ENCODE measurements at places on chromosomes 3 and 15.

- peak; percentile 58 for DNase-seq
Observed at GRCh38 chr15:67329984-67330733, 75.6 kb downstream of the IQCH start.

- DNase-seq, result no peak
Observed at GRCh38 chr3:126356373-126357264, 589 bp downstream of the KLF15 start.

- no peak for DNase-seq
Observed at GRCh38 chr3:159856590-159857104, 132.0 kb upstream of the IL12A start.

DNA sequence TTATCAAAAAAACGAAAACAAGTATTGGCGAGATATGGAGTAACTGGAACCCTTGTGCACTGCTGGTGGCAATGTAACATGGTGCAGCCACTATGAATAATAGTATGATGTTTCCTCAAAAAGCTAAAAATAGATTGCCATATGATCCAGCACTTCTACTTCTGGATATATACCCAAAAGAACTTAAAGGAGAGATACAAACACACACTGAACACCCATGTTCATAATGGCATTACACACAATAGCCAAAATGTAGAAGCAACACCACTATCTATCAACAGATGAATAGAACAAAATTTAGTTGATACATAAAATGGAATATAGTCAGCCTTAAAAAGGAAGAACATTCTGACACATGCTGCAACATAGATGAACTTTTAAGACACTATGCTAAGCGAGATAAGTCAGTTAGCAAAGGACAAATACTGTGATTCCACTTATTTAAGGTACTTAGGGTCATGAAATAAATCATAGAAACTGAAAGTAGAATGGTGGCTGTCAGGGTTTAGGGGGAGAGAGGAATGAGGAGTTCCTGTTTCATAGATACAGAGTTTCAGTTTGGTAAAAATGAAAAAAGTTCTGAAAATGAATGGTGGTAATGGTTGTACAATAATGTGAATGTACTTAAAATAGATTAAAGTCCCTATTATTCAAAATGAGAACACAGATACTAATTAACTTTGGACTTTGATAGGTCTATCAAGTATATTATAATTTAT lies 59.4 kb upstream of the IMPG2 start:
- no peak for DNase-seq

DNA sequence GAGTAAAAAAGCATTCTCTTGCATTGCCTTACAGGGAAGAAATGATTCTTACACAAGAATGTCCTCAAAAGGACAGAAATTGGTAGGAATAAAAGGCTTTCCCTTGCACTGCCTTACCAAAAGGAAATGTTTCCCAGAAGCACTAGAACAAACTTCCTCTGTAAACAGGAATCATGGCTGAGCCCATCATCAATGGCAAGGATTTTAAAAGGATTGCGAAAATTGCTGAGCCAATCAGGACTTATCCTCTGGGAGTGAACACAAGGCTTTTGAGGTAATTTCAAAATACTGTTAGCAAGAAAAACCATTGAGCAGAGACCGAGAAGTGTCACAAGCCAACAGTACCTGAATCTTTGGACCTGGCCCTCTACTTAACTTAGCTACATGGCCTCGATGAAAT lies 897.3 kb downstream of the ROBO1 start:
- no peak for DNase-seq

GRCh38 chr3:106025151-106025722 lies 156.4 kb upstream of the CBLB start:
- DNase-seq, result peak; percentile 24

DNA sequence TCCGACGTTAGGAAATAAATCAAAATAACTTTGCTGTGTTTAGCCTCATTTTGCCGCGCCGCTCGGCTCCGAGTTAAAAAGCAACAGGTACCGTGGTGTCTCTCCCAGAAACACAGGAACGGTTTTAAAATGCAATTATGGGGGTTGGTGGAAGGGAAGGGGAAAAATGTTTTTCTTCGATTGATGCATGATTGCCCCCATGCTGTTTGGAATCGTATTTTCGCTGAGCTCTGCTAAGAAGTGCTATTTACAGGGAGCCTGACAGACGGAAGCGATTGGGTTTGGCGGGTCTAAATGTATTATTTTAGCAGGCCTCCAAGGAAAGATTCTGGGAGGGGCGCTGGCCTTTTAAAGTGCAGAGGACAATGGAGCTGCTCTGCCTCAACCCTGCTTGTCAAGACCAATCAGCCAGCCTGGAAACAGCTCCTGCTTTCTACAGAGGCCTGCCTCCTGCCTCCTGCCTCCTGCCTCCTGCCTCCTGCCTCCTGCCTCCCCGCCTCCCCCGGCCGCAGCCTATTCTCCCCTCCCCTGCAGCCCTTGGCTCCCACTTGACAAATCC lies 156.7 kb upstream of the TLE3 start:
- DNase-seq, result no peak

DNA sequence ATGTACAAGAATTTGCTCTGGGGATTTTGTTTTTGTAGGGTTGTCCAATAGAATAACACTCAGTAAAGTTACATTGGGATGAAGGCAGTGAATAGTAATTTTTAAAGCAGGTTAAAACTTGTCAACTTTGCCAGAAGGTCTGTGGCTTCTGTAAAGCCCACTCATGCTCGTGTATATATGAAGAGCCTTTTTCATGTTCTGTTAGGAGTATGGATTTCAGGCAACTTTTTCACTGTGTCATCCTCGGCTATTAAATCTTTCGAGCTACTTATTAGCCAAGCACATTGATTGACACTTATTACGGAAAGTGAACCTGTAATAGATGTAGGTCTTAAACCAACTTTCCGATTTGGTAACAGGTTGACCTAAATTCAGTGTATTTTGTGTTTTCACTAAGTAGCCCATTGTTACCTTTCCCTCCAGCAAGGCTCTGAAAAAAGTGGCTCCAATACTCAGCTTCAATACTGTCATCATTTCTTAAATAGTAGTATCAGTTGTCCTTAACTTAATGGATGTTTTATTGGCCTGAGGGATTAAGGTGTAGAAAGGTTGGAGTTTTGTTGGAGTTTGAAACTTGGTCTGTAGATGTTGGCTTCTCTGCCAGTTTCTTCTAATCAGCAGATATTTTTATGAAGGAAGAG lies 1.7 kb downstream of the PAK2 start:
- DNase-seq, result no peak

DNA sequence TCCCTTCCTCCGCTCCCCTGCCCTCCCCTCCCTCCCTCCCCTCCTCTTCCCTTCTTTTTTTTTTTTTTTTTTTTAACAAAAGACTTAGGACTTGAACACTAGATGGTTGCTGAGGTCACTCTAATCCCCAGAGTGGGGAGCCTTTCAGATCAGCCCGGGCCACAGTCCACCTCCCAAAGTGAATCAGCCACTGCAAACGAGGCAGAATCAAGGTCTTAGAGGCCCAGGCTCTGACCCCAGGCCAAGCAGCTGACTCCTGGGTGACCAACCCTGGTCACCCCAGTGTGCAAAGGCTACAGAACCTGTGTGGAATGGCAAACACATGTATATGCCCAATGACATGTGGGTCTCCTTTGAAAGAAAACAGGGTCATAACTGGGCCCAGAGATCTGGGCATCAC lies 18.3 kb upstream of the EHD4 start:
- no peak for DNase-seq

- DNase-seq, result no peak
Observed at GRCh38 chr3:113615976-113616375, 80.5 kb downstream of the USF3 start.

GRCh38 chr3:123328851-123329635 lies 119.8 kb downstream of the ADCY5 start:
- DNase-seq, result peak; percentile 38

DNA sequence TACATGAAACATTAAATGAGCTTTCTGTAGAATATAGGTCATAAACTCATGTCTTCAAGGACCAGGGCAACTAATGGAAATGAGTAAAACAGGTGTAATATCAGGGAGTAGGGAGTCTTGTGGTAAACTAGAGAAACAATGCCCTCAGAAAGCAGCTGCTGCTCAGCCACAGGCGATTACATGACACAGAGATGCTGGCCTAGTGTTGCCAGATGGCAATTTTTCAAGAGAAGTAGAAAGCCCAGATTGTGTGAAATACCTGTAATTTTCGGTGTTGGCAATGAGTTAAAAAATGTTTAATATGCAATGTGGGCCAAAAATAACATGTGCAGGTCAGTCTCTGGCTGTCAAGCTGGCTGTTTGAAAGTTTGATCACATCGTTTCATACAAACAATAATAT lies 23.4 kb downstream of the NCEH1 start:
- no peak for DNase-seq

- peak; percentile 96 for DNase-seq
Observed at GRCh38 chr3:154151969-154152368, 30.8 kb downstream of the ARHGEF26 start.

GRCh38 chr15:96037584-96037983 lies 292.9 kb upstream of the NR2F2 start:
- DNase-seq, result no peak

GRCh38 chr3:99394831-99395778 lies 243.3 kb upstream of the COL8A1 start:
- DNase-seq, result peak; percentile 90

- DNase-seq, result peak; percentile 11
Observed at GRCh38 chr3:39671600-39671999, 137.8 kb upstream of the MYRIP start.

DNA sequence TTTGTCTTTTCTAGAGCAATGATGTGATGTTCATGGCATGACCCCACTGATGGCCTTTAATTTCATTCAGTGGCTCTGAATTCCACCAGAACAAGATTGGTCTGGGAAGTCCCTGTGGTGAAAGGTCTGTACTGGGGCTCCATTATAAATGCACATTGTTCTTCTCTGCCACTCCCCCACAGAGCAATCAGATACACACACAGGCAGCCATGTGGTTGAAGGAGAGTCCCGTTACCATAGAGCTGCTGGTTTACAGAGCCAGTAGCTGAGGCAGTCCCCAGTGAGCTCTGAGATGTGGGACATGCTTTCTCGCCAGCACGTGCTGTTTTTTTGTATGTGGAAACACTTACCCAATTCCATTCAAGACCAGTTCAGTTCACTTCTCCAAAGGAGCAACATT lies 172.7 kb upstream of the TRIM42 start:
- DNase-seq, result peak; percentile 69

- DNase-seq, result no peak
Observed at GRCh38 chr3:184643442-184643841, 68.4 kb downstream of the MAGEF1 start.

- DNase-seq, result no peak
Observed at GRCh38 chr15:84595660-84596059, 5.1 kb upstream of the ZSCAN2 start.

- DNase-seq, result no peak
Observed at GRCh38 chr15:52424856-52425431, 103.7 kb downstream of the MYO5A start.

- DNase-seq, result no peak
Observed at GRCh38 chr3:127391436-127392155, 103.8 kb upstream of the PRR20G start.

DNA sequence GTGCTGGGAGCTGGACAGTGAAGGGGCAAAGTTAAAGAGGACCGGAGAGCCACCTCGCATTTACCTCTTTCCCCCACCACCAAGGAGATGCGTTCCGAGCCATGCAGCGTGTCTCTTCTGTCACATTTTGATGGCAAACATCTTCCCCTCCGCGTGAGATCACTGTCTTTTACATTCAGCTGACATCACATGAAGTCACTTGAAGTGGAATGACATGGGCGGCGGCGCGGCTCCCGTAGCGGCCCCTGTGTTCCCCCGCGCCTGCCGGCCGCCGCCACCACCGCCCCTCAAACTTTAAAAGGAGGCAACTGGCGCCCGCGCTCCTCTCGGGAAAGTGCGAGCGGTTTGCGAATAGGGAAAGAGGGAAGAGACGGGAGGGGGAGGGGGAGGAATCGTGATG lies at the start of gene FEZF2:
FEZF2 (minus strand) TSS at position 336 of the 400 bp plus-strand sequence. CDS start 682 bp downstream, outside the sequence.
- no peak for DNase-seq

- DNase-seq, result no peak
Observed at GRCh38 chr3:15513810-15514662, 7.5 kb downstream of the COLQ start.

DNA sequence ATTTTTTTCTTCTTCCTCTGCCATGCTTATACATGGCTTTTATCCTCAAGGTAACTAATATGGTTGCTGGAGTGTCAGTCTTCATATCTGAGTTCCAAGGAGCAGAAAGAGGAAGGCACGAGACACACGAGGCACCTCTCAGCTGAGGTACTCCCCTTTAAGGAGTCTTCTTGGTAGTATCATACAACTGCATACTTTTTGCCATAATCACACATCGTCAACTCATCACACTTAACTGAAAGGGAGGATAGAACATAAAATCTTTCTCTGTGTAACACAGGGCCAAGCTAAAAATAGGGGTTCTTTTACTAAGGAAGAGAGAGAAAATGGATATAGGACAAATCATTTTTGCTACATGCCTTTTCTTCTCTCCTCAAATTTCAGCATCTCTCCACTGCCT lies 104.2 kb downstream of the OXSM start:
- peak; percentile 61 for DNase-seq

DNA sequence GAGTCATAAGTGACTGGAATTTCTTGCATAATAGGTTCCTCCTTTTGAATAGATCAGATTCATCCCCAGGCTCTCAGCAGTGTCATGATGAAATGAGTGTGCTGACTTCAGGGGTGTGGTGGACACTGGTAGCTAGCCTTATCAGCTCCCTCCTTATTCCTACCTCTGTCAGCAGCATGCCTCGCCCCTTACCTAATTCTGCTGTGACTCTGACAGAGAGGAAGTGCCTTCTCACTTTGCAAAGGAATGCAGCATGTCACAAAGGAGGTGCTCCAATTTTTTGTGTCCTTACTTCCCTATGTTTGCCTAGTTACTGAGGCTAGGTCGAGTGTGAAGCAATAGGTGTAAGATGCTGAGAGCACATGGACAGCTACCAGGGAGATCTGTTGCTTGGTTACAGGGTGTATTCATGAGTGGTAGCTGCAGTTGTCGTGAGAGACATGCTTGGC lies 90.6 kb downstream of the TNFAIP8L3 start:
- peak; percentile 94 for DNase-seq

DNA sequence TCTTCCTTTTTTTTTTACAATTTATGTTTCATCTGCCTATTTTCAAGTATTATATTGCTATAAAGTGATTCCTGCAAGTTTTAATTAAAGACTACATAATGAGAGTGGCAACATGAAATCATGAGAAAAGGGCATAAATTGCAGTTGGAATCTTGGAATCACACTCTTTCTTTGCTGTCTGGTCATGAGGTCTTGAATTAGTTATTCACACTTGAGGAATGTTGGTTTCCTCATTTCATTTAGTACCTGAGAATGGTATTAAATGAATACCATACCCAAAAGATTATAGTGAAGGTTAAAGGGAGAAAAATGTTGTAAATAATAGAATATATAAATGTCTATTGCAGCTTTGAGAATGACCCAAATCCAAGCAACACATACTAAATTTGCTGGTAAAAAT lies 25.8 kb upstream of the CNTN3 start:
- DNase-seq, result no peak

GRCh38 chr15:101428758-101429157 lies 60.7 kb downstream of the PCSK6 start:
- no peak for DNase-seq

Measured in NCI-H226 (cell line).